ENCODE measurements at places on chromosomes 4 and X.

GRCh38 chrX:155870958-155871357 lies 10.2 kb upstream of the VAMP7 start:
- DNase-seq, result no peak

DNA sequence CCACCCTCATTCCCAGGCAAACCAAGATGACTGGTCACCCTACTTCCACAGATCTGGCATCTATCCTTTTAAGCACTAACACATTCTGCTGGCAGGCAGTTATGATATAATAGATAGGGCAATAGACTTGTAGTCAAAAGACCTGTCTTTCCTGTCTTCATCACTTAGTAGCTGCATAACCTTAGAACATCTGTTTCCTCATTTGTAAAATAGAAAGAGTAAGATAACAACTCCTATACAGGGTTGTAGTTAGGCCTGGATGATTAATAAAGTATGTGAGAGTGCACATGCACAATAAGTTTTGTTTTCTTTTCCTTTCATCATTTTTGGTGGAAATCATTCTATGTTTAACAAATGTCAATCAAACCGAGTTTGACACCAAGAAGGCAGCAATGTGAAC lies 72.1 kb downstream of the GPR82 start:
- no peak for DNase-seq

GRCh38 chr4:95465010-95465409 lies 83.8 kb downstream of the UNC5C start:
- no peak for DNase-seq

DNA sequence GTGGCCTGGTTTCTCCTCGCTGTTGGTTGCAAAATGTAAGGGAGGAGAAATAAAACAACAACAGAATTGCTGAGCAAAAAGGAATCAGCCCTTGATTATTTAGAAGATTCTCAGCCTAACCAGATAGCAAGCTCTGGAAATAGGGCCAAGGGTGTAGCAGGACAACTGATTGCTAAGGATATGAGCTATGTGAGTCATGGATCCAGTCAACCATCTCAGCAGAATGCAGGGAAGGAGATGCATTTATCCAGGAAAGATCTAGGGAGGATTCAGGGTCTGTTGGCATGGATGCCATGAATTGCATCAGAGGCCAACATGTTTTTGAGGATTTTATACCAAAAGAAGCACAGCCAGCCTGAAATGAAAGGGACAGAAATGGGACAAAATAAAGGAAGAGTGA lies 2.2 kb upstream of the XAGE3 start:
- DNase-seq, result no peak

Data from uterus (tissue), 4 donors.